Sigmoid colon (tissue), 7 donors: ENCODE measurements at places on chromosomes 4 and X. TPM values are rescaled to one million over a fixed set of nuclear protein-coding genes. Genes with fewer than 3 reads are reported as not detected.

Gene FRG2
- not detected for total RNA-seq

Gene RHOXF1
- total RNA-seq = not detected

Gene CPZ
- 1.8 TPM for total RNA-seq

Gene TMEM150C
- total RNA-seq = 25.7 TPM

Gene WAS
- total RNA-seq = 4.3 TPM

Gene IBSP
- not detected for total RNA-seq

- DNase-seq = no peak
Measured at GRCh38 chrX:103791228-103791627, 14.6 kb downstream of the PLP1 start.

GRCh38 chrX:9153300-9153699, 119.4 kb upstream of the FAM9B start:
- no peak for DNase-seq

DNA sequence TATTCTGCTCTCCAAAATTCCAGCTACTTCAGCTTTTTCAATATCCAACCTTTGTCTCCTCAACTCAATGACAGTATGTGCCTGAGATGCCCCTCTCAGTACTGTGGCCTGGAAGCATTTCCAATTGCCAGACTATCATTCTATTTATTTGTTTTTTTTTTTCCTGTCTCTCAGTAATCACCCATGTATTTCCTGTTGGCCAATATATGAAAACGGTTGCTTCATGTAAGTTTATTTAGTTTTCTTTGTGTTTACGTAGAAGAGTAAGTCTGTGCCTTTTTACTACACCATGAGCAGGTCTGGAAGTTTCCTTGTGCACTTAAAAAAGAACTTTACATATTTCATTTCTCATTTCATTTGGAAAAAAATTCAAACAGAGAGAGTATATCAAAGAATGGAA, 537.5 kb upstream of the SPANXN1 start:
- no peak for DNase-seq

- peak; percentile 83 for DNase-seq
Measured at GRCh38 chr4:39637586-39638353, 895 bp downstream of the SMIM14 start.

DNA sequence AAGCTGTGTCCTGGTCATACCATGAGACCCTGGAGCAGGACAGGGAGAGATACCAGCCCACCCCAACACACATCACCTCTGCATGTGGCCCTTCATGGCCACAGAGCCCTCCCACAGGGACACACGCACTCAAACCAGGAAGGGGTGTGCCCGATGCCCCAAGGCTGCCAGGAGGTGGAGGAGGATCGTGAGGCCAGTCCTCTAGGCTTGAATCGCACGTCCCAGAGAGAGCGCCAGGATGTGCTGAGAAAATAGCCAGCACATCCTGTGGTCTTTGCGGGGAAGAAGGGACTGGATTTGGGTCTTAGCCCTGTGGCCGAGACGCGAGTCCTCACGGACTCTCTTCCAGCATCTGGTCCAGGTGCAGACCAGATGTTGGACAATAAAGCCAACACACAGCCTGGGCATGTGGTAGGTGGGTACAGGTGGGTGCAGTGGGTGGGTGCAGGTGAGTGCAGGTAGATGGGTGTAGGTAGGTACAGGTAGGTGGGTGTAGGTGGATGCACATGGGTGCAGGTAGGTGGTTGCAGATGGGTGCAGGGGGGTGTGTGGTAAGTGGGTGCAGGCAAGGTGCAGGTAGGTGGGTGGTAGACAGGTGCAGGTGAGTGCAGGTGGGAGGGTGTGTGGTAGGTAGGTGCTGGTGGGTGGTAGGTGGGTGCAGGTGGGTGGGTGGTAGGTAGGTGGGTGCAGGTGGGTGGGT, 94.3 kb upstream of the AFAP1 start:
- DNase-seq = no peak

DNA sequence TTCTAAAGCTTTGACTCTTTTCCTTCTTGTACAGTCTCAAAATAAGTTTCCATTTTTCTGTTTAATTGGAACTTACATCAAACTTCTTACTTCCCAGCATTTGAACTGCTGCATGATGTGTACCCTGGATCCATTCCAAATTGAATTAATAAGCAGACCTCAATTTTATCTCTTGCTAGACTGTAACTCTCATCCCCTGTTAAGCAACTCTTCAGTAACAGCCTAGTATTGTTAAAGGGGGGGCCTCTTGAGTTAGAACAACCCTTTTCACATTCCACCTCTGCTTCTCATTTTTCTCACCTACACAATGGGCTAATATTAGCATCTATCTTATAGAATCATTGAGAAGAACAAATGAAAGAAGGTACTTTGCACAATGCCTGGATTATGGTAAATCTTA, 169.4 kb downstream of the IL1RAPL1 start:
- DNase-seq = no peak

GRCh38 chr4:181085557-181085956, 1157.6 kb upstream of the TENM3 start:
- no peak for DNase-seq

DNA sequence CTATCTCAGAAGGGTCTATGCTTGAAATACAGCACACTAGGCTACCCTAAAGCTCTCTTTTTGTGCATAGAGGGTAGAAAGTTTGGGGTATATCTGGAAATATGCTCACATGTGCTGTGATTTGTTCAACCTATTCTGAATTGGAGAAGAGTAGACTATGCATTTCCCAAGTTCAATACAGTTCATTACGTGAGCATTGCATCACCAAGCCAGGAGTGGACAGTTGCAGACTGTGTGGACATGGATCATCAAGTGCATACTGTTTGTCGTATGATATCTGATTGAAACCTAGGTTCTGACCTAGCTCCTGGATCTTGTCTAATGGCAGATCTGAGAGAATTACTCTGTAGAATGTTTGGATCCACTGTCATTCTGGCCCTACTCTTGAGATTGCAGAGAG, 161.1 kb downstream of the FRAS1 start:
- DNase-seq = no peak

- no peak for DNase-seq
Measured at GRCh38 chr4:41377196-41377595, 120.5 kb downstream of the UCHL1 start.

DNA sequence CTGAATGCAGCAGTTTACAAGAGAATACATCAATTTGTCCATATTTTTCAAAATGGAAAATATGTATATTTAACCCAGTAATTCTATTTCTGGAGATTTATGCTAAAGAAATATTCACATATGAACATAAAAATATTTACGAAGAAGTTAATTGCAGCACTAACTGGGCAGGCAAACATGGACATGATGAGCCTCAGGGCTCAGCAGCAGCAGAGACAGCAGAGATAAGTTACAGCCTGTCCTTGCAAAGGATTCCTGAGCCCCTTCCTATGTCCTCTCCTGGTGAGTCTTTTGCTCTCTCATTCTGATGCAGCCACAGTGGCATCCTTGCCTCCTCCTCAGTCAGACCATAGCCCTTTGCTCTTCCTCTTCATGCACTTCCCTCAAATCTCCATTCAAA, 680.6 kb upstream of the CPEB2 start:
- DNase-seq = no peak

GRCh38 chr4:61923179-61923578, 723.1 kb downstream of the ADGRL3 start:
- no peak for DNase-seq

GRCh38 chrX:111262086-111262485, 8.2 kb downstream of the CAPN6 start:
- DNase-seq = no peak

DNA sequence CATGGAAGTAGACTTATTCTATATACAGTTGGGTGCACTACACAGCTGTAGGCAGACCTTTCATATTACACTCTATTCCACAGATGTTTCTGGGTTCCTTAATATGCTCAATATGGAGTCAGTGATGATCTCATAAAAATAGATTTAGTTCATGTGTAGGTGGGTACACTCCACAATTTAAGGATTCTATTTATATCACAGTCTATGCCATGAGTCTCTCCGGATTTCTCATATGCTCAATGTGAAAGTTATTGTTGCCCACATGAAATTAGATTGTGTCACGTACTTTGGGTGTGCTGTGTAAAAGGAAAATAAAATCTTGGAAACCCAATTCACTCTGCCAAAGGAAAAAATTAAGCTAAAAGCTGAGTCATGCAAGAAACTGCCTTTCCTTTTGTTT, 32.5 kb upstream of the TASL start:
- DNase-seq = no peak

DNA sequence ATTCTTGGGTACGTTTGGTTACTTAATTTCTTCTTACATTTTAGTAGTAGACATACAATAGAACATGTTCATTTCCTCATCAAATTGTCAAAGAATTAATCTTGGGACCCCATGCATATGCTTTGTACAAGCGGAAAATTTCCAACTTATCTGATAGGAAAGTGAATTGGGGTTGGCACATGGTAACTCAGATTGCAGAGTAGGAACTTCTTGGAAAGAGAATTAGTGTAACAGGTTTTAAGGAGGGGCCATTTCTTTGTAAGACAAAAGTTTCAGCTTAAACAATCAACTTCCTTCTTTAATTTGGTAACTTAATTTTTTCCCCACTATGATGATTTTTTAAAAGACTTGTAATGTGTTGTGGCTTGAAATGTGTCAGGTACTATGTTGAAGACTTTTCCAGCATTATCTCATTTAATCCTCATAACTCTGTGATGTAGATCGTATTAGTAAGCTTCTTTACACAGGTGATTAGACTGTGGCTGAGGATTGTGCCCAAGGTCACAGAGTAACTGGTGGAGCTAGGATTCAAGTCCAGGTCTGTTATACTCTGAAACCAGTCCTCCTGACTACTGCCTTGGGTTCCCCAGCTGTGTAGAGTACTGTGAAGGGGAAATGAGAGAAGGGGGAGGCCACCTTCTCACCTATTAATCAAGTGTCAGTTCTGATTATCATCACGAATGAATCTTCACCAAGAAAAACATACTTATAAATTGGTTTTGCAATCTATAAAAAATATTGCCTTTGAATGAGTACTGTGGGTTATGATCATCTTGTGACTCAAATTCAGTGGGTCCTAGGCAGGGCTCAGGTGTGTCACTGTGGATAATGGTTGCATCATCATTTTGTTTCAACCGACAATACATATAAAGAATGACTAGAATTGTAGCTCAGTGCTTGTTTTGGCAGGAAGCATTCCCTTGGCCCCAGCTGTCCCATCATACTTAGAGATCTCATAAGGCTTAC, 4.3 kb downstream of the GK start:
- DNase-seq = no peak

DNA sequence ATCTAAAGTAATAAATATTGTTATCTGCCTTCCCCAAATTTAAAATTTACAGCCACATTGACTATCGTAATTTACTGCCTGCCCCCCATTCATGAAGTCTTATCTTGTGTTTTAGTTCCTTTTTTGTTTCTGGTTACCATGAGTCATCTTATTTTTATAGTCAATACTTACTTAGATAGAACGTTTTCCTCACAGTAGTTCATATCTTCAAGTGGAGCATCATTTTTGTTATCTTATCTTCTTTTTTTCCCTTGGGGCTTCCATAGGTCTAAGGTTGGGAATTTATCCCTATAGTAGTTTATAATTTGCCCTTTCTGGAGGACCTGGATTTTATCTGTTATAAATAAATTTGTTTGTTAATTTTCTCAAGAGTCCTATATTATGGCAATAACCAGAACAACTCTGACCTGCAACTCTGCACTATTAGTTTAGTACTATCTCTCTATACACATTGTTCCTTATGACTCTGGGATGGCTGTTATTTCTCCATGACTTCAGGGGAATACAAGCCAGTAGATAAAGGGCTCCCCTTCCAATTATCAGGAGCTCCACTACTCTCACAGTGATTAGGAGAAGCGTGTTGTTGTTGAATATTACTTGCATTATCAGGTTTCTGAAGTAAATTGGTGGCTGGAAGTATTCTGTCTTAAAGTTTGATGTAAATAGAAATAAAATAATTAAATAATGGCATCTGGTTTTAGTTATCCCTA, 330.6 kb downstream of the GALNTL6 start:
- no peak for DNase-seq

- DNase-seq = no peak
Measured at GRCh38 chrX:133630362-133630761, 215.1 kb upstream of the GPC4 start.

DNA sequence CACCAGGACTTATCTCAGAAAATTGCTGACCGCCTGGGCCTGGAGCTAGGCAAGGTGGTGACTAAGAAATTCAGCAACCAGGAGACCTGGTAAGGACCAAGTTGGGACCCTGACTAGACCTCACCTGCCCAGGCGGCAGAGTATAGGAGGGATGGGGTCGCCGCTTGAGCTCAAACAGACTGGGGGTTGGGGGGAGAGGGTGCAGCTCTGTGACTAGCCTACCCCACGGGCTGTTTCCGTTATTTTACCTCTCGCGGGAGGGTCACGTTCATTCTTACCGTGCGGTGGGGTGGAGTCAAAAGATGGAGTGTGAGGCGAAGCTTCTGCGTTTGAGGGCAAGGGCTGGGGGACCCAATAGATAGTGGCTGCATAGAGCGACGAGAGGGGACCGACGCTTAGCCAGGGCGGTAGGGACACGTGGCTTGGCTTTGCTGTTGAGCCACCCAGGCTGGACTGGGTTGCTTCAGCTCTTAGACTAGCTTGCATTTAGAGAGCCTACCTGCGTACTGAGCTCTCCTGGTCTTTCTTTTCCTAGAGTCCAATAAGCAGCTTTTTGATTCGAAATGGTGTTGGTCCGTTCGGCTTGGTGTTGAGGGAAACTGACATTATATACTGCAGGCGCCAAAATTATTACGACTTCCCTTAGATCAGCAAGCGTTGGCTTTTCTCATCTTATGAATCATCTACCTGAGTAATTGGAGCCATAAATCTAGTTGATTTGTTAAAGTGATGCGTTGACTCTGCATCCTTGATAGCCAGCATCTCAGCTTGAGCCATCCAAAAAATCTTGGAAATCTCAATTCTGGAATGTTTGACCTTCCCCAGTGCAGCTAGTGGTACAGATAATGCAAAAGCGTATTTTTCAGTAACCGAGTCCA, 591 bp downstream of the PRPS1 start:
- no peak for DNase-seq
